ENCODE measurements at places on chromosomes 12 and 14. TPM values are rescaled to one million over a fixed set of nuclear protein-coding genes. Genes with fewer than 3 reads are reported as not detected.

Gene KRT8
- 19.8 TPM for total RNA-seq

Gene GPRC5D
- not detected for total RNA-seq

Gene KRT71
- total RNA-seq, result not detected

GRCh38 chr12:18923721-18924120 lies 185.8 kb downstream of the CAPZA3 start:
- H3K27ac ChIP-seq, result no peak overlapping the region
- H3K4me3 ChIP-seq, result no peak overlapping the region
- H3K36me3 ChIP-seq, result no peaks in the 10 kb centered on the region
- H3K4me1 ChIP-seq, result no peaks in the 10 kb centered on the region

Gene CCDC197
- total RNA-seq, result not detected

Gene ESPL1
- total RNA-seq, result 8.6 TPM

GRCh38 chr12:31018106-31018789 lies 55.4 kb upstream of the DDX11 start:
- peaks cover 55% of the 10 kb centered on the region for H3K27me3 ChIP-seq
- no peaks in the 10 kb centered on the region for H3K4me1 ChIP-seq
- no peaks in the 10 kb centered on the region for H3K36me3 ChIP-seq
- H3K4me3 ChIP-seq, result no peak overlapping the region
- no peak for DNase-seq
- no peak overlapping the region for H3K27ac ChIP-seq

DNA sequence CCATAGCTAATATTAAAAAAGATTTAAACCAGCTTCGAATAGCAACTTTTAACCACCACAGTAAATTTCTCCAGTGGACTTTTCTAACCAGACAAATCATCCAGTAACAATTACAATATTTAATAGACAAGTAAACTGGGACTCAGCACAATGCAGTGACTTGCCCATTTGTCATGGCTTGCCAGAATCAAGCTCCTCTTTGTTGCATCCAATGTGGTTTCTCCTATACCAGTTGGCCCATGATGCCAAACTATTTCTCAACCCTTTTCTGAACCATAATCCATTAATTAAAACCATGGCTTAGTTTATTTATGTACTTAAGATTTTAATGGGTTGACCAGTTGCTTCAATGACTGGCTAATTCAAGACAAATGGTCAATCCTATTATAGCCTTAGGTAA lies 64.4 kb downstream of the DIO2 start:
- peaks cover 6% of the 10 kb centered on the region for H3K4me1 ChIP-seq
- H3K36me3 ChIP-seq, result no peaks in the 10 kb centered on the region
- H3K27ac ChIP-seq, result no peak overlapping the region

DNA sequence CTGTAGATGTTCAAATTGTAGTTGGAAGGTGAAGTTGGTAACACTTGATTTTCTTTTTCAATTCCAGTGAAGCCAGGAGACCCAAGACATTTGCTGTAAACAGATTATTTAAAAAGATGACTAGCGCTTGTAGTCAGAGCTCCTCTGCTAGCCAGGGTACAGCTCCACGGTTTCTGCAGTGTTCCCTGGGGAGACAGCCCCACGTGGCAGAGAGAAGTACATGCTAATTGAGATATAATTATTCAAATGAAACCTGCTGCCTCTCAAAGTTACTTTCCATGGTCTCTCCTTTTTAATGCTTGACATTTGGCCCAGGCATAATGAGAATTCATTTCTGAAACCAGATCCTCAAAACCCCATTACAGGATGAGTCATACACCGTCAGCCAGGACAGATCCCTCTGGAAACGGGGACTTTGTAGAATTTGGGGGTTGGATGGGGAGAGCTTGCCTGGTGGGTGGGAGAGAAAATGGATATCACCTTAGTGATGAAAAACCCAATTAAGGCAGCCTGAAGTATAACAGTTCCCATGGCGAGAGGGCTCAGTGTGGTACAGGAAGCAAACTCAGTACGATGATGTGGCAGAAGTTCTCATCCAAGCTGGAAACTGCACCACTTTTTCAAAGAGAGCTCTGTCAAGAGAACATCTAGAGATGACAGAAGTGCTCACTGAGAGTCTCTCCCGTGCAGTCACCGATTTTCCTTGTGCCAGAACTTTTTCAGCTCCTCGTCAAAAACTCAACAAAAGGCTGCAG lies 637.7 kb upstream of the TMEM132C start:
- H3K36me3 ChIP-seq, result no peaks in the 10 kb centered on the region
- peaks cover 6% of the 10 kb centered on the region for H3K4me1 ChIP-seq
- no peak overlapping the region for H3K27ac ChIP-seq
- no peak overlapping the region for H3K4me3 ChIP-seq

GRCh38 chr14:33451211-33451610 lies 499.7 kb downstream of the EGLN3 start:
- no peak overlapping the region for H3K27ac ChIP-seq
- no peaks in the 10 kb centered on the region for H3K36me3 ChIP-seq
- no peak for DNase-seq
- peaks cover 15% of the 10 kb centered on the region for H3K4me1 ChIP-seq
- no peak overlapping the region for H3K4me3 ChIP-seq

Gene LRRK2
- not detected for total RNA-seq

Data from osteocyte (in vitro differentiated cells).